ENCODE measurements at places on chromosomes 7 and 10.

- no peak for DNase-seq
Measured at GRCh38 chr7:141275350-141275749, 201.5 kb downstream of the TMEM178B start.

- no peak for DNase-seq
Measured at GRCh38 chr7:43164757-43165156, 52.3 kb downstream of the HECW1 start.

- no peak for DNase-seq
Measured at GRCh38 chr7:128361411-128362379, at the start of gene PRRT4. PRRT4 (minus strand) TSS chr7:128361690.

- DNase-seq: no peak
Measured at GRCh38 chr7:55018361-55019190, at the start of gene EGFR. EGFR (plus strand) TSS chr7:55019017; CDS start chr7:55019278, 261 bp downstream.

DNA sequence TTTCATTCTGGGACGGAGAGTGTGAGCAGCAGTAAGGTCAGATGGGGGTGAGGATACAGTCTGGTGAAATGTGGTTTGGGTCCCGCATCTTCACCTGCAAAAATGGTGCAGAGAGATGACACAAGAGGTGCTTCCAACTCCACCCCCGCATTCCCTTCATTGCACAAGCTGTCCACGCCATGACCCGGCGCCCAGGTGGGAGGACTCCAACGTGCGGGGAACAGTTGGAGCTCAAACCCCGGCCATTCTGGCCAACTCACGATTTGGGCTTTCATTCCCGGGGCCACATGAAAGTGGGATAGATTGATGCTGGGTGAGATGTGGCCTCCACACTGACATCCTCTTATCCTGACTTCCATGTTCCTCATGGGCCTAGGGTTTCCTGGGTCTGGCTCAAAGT, 34.6 kb upstream of the ZNF273 start:
- DNase-seq: no peak

GRCh38 chr7:141145630-141145982, 71.7 kb downstream of the TMEM178B start:
- no peak for DNase-seq

- DNase-seq: no peak
Measured at GRCh38 chr7:112510001-112510742, 29.4 kb downstream of the LSMEM1 start.

GRCh38 chr10:112958275-112958995, 8.4 kb downstream of the TCF7L2 start:
- DNase-seq: no peak

DNA sequence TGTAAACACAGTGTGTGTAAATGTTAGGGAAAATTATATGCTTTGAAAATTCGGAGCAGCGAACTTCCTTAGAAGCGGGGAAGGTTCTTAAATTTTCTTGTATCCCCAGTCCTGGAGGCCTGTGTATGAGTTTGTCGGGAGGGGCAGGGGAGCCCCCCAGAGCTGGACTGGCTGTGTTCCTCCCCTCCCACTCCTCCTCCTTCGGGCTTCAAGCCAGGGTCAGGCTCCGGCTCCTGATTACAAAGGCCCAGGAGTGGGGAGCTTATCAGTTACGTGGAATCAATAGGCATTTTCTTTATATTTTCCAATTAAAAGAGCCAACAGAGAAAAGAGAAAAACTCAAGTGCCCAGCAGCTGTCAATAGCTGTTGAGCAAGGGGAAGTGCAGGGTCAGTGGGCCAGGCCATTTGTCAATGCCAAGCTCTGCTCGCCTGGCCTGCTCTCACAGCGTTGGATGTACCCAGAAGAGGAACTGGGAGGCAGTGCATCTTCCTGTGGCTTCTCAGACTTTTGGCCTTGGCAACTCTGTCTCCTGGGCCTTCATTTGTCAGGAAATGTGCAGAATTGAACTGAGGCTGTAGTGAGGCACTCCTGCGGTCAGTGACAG, 156.9 kb upstream of the PCBD1 start:
- no peak for DNase-seq

DNA sequence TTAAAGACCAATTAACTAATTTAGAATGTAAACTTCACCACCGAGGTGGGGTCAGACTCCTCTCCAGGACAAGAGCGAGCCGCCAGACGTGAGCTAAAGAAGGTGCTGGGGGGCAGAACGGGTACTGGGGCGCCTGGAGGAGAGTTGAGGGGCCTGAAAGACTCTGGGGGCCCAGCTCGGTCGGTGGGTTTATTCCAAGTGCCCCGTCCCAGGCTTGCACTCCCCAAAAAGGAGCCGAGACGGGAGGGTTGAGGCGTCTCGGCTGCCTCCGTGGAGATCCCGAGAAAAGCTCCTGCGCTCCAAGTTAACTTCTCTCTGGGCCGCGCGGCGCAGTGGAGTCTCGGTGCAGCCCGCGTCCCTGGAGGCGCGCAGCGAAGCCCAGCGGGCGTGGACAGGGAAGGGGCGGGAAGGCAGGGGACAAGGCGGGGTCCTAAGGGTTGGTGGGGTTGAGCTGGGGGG, 553.3 kb downstream of the TFEC start:
- DNase-seq: no peak

DNA sequence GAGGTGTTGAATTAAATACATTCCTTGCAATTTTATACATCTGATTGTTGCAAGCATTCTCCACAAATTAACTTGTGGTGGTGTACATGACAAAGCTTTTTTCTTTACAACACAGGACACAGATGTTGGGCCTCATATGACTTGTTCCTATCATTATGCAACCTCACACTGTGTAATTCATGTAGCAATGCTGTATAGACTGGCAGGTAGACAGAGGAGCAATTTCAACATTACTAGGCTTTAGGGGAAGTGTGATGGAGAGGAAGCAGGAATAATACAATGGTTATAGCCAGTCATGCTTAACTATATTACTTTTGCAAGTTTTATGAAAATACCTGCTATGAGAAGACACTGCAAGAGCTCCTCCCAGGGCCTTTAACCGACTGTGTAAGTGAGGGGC, 832.1 kb downstream of the CNTNAP2 start:
- no peak for DNase-seq

- no peak for DNase-seq
Measured at GRCh38 chr10:3872712-3873329, 87.8 kb upstream of the KLF6 start.

GRCh38 chr7:93890464-93891068, at the start of gene TFPI2:
TFPI2 (minus strand) TSS chr7:93890753; CDS start chr7:93890678, 75 bp downstream.
- no peak for DNase-seq

- no peak for DNase-seq
Measured at GRCh38 chr10:80100116-80100515, 21.7 kb downstream of the TMEM254 start.

- DNase-seq: no peak
Measured at GRCh38 chr10:62166331-62167131, 102.1 kb downstream of the RTKN2 start.

- no peak for DNase-seq
Measured at GRCh38 chr10:44569193-44570091, 184.5 kb upstream of the CXCL12 start.

- peak; percentile 69 for DNase-seq
Measured at GRCh38 chr10:32367793-32368453, 21.0 kb upstream of the EPC1 start.

- no peak for DNase-seq
Measured at GRCh38 chr7:128103498-128104107, 72.4 kb upstream of the LRRC4 start.

DNA sequence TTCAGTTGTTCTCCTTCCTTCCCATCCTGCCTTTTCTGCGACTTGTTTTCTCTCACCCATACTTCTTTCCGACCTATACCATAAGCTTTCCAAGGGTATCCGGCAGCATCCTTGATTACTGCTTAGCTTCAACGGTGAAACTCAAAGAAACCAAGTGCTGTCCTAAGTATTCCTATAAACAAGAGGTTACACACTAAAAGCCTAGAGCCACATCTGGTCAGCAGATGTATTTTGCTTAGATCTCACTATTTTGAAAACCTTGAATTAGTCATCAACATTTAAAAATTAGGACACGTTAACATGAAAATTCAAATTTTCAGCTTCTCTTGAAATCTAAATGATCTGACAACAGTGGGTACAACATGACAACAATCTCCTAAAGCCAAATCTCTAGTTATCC, 20.0 kb downstream of the ARHGAP21 start:
- no peak for DNase-seq

DNA sequence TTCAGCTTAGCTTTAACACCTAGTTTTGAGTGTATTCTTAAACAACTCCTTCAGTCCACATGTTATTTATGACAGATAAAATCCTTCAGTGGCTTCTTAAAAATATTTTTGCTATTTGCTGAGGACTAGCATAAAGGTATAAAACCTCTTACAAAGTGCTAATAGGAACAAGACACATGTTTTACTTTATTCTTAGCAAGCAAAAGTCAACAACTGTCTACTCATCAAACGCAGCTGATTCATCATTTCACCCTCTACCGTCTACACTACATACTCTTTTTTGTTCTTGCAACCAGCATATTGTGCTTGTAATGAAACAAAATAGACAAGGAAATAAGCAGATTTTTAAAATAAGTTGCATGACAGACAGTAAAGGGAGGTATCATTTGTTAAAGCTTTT, 319.7 kb downstream of the SNX13 start:
- no peak for DNase-seq

- no peak for DNase-seq
Measured at GRCh38 chr7:98802088-98802780, 67.6 kb downstream of the TMEM130 start.

DNA sequence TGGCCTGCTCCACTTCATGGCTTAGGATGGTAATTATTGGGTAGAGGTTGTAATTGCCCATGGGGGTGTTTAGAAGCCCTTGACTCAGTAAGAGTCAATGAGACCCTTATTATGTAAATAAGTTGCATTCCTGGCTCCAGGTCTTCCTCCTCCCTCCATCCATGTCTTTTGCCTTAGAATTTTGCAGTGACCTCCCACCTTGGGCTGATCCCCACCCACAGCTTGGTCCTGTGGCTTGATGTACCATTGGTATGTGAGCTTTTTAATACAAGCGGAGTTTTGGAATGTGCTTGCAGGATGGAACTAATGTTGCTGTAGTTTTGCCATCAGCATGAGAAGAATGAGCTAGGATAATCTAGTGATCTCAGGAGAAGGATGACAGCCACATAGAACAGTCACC, 73.2 kb upstream of the DGKI start:
- DNase-seq: no peak

DNA sequence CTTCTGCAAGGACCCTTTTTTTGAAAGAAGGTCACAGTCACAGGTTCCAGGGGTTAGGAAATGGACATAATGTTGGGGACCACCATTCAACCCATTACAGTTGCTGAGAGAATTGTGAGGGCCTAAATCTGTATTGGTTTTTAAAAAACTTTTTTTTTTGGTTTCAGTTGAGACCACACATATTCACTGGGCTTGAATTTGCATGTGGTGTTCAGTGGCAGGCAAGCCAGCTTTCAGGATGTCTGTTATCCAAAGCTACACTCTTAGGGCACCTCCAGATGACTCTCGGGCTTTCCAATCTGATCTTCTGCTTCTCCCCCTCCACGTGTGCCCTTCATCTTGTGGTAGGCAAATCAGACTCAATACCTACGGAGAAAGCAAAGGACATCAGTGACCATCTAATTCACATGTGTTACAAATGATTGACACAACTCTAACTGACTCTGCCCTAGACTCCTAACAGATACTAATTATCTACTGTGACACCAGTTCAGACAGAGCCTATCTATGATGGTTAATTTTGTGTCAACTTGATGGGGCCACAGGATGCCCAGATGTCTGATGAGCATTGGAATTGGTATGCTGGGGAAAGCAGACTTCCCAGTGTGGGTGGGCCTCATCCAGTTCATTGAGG, 93.3 kb upstream of the ELMO1 start:
- no peak for DNase-seq
